Heart right ventricle (tissue), 16 donors: ENCODE measurements at places on chromosomes 2 and 18. TPM values are rescaled to one million over a fixed set of nuclear protein-coding genes. Genes with fewer than 3 reads are reported as not detected.

DNA sequence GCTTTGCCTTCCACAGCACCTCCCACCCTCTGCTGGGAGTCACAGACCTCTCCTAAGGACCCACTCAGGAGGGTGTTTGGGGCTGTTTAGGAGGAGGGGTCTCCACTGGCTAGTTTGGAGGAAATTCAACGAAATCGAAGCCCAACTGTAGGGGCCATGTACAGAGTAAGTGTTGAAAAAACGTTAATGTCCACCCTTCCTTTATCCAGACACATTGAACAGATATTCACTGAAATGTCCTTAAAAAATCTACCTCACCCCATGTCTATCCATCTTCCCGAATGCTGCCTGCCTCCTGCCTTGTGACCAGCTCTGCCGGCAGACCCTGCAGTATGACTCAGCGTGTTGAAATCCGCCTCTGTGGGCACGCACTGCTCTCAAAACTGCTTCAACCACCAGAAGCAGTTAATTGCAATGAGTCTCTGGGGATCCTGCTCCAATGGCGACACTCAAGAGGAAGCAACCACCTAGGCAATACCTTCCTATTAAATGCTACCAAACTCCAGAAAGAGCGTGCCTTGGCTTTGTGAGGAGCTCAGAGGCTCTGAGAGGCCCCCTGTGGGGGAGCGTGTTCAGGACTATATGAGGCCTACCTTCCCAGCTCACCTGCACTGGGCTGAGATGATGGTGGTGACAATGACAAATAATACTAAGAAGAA, 61.4 kb upstream of the RTN4 start:
- peak; percentile 31 for DNase-seq

DNA sequence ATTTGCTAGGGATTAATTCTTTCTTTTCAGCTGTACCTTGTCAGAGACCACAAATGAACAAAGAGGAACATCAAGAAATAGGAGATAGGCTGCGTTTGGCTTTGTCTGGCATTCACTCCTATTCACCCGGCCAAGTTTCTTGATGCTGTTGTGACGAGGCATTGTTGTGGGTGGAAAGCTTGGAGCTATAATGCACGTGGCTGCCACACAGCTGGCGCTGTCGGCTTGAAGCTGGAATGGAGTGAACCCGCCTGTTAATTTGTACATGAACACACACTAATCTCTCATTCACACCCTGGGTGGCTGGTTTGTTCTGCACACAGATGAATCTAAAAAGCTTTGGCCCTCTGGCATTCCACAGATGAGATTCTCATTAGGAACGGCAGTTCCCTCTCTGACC, 274.9 kb upstream of the GYPC start:
- DNase-seq = no peak

DNA sequence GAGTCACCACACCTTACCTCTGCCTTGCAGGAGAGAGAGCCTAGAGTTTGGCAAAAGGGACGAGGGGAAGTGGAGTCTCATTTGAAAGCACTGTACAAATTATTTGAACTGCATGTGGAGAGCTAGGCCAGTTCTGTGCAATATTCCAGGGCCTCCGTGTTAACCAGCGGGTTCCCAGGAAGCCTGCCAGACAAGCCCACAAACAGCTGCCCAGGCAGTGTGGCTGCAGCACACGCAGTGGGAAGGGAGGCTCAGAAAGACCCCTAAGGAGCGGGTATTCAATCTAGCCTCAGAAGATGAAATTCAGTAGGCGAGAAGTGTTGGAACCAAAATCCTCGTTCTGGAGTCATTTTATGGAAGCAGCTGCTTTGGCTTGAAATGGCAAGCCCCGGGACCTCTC, 30.7 kb downstream of the CNGA3 start:
- DNase-seq = no peak

The PDE1A gene
- polyA plus RNA-seq = 4.9 TPM

The COLEC11 gene
- polyA plus RNA-seq = 26.7 TPM
